ENCODE measurements at places on chromosomes 6 and 20.

GRCh38 chr6:12363651-12364381, 73.7 kb downstream of the EDN1 start:
- peak; percentile 45 for DNase-seq

- no peak for DNase-seq
These were observed 24.3 kb downstream of the PPP1R3G start for GRCh38 chr6:5109436-5109835.

DNA sequence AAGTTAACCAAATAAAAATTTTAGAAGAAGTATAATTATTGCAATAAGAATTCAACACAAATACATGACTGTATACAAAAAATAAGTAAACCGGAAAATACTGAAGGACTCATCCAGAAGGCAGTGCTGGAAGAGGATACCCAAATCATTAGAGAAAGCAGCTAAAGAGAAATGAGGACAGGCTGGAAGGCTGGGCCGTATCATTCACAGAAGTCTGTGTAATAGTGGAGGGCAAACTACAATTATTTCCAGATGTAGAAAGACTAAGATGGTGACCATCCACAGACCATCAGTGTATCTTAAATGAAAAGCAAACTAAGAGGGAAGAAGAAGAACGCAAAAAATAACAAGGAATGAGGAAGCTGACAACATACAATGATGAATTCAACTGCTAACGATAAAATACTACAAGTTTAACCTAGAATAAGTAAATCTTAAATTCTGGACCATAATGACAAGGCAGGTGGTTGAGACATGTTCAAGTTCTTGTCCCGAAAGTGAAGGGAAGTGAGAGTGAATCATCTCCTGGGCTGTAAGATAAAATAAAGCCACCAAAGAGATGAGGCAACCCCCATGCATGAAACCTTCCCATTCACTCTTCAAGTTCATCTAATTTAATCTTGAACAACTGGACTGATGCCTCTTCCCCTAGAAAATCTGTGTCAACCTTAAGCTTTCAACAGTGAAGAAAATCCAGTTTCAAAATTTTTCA, 71.5 kb downstream of the SLC23A2 start:
- DNase-seq = no peak

DNA sequence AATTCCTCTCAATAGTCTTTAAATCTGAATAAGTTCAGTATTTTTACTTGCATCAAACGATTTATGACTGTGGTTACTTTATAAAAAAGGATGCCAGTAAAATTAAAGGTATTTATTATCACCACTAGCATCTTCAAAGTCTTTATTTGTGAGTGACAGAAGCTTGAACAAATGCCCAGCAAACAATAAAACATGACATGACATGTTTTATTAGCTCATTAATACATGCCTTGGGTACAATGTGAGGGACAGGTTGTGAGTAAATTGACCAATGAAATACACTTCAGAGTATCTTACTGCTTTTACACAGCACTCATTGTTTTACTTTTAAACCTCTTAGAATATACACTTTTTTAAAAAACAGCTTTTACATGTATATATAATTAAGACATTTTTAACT, 113.4 kb upstream of the BEND3 start:
- DNase-seq = no peak

GRCh38 chr6:137830511-137830911, 36.5 kb upstream of the TNFAIP3 start:
- DNase-seq = no peak

GRCh38 chr6:35736253-35736894, 458 bp upstream of the ARMC12 start:
- DNase-seq = no peak

DNA sequence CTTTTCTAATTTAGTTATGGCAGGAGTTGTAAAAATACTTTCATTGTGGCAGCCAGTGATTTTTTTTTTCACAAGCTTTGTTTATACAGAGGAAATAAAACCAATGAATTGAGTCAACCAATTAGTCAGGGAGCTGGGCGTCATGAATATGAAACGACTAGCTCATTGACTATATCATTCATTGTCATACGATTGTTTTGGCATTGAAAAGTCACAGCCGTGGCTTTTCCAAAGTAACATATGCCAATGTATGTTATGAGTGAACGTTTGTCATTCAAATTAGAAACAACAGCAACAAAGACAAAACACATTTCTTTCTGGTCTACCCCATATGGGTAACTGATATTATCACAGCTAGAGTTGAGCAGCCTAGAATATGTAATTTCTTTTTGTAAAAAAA, 810.6 kb downstream of the EPHA7 start:
- no peak for DNase-seq

DNA sequence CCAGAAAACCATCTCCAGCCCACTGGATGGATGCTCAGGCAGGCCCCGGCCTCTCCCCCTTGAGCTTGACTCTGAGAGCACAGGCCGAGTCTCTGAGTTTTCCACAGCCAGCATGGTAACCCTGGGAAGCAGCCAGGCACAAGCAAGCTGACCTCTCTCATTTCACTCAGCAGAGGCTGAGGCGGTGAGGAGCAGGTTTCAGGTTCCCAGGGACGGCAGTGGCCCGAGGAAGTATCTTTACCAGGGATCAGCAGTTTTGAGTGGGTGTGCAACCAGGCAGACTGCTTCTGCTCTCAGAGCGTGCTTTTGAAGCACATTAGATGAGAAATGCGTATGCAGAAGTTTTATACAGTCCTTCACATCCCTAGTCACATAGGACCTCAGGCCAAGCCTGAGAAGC, 12.6 kb downstream of the HCK start:
- no peak for DNase-seq

DNA sequence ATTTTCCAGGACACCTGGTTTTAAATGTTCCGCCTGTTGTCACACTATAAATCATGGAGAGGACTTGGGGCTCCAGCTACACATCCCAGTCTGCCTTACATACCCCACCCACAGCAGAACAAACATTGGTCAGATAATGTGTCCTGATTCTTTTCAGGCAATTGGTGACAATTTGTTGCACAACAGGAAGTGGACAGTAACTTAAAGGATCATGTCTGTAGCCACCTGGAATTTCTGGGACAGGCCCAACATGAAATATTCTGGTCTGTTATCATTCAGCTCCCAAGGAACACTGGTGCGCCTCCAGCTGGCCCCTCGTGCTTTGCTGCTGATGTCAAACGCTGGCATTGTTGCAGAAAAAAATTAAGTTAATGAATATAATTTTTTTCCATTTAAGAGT, 117.2 kb downstream of the SOBP start:
- DNase-seq = no peak

GRCh38 chr6:109693111-109693510, 2.0 kb downstream of the FIG4 start:
- DNase-seq = no peak

DNA sequence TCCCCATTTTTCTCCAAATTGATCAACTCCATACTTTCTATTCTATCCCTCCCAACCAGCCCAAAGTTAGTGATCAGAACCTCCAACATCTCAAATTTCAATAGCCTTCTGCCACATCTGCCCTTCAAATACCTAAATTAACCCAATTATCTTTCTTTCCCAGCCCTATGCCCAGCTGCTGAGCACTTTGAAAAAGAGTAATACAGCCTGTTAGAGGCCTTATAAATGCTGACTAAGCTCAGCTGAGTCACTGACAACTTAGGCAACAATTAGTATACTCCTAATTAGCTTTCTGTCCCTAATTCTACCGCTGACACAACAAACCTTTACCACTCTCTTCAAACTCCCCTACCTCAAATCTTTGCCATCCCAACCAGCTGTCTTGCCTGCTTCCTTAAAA, 23.5 kb downstream of the RUNX2 start:
- DNase-seq = no peak

- DNase-seq = no peak
These were observed 48.7 kb upstream of the ADGRF1 start for GRCh38 chr6:47090881-47091280.

GRCh38 chr6:156563714-156564113, 213.5 kb upstream of the ARID1B start:
- no peak for DNase-seq

DNA sequence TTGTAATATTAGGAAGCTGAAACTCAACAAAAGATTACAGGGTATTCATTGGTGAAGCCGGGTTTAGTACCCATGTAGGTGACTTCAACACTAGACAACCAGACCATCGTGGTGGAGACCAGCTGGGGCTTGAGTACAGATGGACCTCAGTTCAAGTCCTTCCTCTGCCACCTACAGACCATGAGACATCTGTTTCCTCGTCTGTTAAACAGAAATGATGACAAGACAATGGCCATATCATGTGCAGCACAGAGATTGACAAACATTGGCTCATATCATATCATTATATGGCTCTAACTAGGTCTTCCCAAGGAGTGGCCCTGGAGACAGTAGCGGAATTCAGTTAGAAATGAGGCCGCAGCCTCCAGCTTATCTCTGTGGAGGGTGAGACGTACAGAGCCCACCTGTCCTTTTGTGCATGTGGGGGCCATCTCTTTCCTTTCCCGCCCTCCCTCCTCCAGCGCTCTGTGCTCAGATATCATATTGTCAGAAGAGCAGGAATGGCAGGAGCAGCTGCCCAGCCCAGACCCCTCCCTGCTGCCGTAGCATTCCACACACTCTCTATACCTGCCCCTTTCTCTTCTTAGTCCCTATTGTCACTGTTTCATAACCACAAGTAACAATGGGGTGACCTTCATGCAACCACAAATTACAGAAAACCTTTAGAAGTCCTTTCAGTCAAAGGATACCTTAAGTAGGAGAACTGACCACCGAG, 75.1 kb downstream of the LY86 start:
- no peak for DNase-seq

- DNase-seq = no peak
These were observed 11.4 kb upstream of the PBOV1 start for GRCh38 chr6:138229663-138230179.

GRCh38 chr20:60049601-60050000, 91.4 kb downstream of the CDH26 start:
- DNase-seq = no peak

GRCh38 chr6:157584036-157584435, 203.0 kb downstream of the ZDHHC14 start:
- DNase-seq = no peak

DNA sequence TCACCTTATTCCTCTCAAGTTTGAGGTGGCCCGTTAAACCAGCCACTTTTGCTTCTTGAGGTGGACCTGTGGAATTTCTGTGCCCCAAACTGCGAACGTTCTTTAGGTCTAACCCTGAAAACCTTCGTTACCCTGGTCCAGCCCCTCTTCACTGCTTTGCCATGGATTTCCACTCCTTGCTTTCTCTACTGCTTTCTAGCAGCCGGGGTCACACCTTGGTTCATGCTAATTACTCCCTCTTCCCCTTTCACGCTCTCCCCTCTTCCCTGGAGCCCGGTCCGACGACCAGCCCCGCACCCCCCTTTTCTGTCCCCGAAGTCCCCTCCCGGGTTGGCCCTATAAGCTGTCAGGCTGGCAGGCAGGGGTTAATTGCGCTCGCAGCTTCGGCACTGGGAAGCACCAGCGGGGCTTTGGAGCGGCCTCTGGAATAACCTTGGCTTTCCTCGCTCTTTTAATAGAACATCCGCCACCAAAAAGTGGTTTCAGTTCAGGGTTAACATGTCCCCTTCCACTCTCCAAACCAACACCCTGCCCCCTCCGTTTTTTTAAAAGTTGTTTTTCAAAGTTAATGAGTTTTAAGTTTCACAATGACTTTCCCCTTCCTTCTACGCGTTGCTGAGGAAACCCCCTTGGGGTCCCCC, 1.4 kb upstream of the HIVEP1 start:
- DNase-seq = no peak

GRCh38 chr20:47352332-47353238, 3.9 kb downstream of the ZMYND8 start:
- no peak for DNase-seq

- no peak for DNase-seq
These were observed 38.2 kb downstream of the SPDEF start for GRCh38 chr6:34517966-34518365.

DNA sequence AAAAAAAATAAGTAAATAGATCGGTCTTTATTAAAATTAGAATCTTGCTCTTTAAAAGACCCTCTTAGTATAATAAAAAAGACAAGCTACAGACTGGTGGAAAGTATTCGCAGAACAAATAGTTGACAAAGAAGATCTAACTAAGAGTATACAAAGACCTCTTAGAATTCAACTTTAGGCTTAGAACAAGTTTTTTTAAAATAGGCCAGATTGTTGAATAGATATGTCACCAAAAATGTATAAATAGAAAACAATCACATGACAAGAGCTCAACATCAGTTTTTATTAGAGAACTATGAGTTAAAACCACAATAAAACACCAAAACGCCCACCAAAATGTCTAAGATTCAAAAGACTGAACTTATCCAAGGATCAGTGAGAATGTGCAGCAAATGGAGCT, 632.7 kb upstream of the PTCHD4 start:
- DNase-seq = no peak

DNA sequence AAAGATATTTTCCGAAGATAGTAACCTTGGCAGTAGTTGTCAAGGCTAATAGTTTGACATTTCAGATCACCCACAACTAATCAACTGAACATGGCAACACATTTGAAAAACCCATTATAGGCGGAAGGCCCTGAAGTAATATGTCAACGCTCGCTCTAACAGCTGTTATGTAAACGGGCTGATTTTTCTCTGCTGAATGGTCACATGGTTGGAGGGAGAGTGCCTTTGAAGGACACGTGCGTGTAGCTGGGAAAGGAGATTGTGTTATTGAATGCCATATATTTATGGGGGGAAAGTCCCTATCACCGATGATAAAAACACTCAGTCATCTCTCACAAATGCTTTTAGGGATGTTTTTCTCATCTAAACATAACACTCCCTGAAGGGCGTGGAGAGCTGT, 160.0 kb upstream of the RALGAPA2 start:
- no peak for DNase-seq

DNA sequence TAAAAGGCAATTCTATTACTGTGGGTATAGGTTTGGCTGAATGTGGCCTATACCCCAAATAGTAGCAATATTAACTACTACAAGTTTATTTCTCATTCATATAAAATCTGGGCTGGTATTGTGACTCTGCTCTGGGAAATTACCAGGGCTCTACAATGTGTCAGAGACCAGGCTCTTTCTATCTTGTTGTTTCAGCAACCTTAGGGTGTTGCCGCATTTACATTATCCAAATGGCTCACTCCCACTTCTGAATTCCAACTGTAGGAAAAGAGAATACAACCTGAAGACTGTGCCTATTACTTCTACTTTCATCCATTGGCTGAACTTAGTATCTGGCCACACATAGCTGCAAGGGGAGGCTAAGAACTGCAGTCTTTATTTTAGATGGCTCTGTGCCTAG, 106.7 kb upstream of the CENPW start:
- no peak for DNase-seq

DNA sequence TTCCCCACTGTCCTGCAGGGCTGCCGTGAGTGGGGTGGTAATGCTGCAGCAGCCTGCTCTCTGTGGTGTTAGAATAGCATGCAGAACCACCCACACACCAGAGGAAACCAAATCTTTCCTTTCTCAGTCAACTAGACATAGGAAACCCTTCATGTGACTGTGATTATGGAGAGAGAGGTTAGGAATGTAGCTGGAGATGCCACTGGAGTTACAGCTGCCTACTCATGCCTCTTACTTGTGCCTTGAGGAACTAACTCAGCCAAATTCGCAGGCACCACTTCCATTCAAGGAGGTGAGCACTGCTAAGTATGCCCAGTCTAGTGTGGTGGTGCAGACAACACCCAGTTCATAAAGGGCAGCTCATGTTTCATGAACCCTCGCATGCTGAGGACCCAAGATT, 27.4 kb downstream of the MUC22 start:
- DNase-seq = no peak

GRCh38 chr6:73798592-73798991, 102.6 kb downstream of the CD109 start:
- DNase-seq = no peak

GRCh38 chr6:56913285-56914074, 41.4 kb upstream of the BEND6 start:
- no peak for DNase-seq

- no peak for DNase-seq
These were observed 697.2 kb upstream of the CITED2 start for GRCh38 chr6:140071601-140072062.

GRCh38 chr6:25481267-25481666, 170.7 kb upstream of the SCGN start:
- no peak for DNase-seq
